ENCODE measurements at places on chromosomes 7 and 10.

GRCh38 chr7:108637049-108637621 is 67.5 kb downstream of the DNAJB9 start:
- no peak for DNase-seq

DNA sequence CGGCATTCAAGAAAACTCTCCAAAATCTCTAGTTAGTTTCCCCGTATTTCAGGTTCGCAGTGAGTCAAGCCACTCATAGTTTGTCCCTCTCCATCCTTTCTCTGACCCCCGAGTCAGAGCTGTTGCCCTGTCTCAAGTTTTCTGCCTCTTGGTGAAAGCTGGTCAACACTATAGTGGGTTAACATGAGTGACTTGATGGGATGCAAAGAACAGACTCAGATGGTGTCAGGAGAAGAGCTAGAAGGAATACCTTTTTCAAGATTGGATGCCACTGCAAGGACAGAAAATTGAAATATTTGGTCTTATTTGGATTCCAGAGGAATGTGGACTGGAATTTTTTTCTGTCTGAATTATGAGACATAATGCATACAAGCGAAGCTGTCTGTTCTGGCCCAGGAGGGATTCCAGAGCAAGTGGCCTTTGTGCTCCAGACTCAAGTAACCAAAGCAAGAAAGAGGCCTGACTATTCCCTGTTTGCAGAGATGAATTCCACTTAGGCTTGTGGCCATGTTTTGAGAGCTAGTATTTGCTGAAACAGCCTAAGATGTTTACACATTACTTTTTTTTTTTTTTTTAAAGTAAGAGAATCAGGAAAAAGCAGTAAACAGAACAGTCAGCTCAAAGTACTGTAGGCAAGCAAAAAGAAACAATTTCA is 67.4 kb downstream of the VWC2 start:
- DNase-seq, result no peak

DNA sequence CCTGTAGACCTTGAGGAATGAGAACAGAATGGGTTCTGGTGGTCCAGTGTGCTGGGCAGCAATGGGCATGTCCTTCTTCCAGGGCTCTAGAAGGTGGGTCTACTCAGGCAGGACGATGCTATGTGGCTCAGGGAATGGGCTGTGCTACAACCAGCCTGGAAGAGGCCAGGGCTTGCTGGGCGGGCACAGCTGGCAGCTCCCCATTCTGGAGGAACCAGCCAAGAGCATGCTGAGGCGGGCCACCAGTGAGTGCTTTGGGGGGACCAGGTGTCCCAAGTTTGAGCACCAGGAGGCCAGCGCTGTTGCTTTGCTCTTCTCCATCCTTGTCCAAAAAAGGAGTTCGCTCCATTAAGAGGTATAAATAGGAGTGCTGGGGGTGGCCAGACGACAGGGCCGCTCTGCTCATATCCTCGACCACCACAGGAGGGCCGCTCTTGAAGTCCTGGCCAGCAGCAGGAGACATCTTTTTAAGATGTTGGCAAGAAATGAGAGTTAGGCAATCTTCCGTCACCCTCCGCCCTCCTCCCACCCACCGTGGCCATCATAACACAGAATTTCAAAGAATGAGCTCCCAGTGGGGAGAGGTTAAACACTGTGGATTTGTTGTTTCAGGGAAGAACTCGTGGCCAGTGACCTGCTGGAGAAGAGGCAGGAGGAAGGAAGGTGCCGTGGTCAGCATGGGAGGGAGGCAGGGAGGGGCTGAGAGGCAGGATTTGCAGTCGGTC is 141.3 kb downstream of the GRK5 start:
- DNase-seq, result peak; percentile 35

GRCh38 chr7:84218681-84219080 is 24.1 kb upstream of the SEMA3A start:
- peak; percentile 61 for DNase-seq

- no peak for DNase-seq
Measured at GRCh38 chr10:65907199-65907712, 1018.6 kb upstream of the LRRTM3 start.

GRCh38 chr7:4888161-4888560 is 4.6 kb upstream of the RADIL start:
- DNase-seq, result no peak

- DNase-seq, result peak; percentile 20
Measured at GRCh38 chr7:96337519-96337918, 15.6 kb upstream of the SLC25A13 start.

DNA sequence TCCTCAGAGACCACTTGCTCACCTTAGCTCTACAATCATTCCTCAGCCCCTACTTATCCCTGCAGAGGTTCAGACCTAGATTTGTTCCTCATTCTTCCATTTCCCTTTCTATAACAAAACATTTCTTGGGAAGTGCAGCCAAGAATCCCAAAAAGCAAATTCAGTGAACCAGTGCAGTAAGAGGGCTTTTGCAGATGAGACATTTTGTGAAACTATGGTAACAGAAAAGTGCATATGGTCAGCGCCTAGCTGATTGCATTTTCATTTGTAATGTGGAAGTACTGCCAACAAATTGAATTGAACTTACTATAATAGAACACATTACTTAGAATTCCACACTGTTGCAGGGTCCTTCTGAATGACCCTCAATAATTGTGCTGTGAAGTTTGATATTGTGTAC is 18.6 kb downstream of the AGMO start:
- DNase-seq, result no peak

GRCh38 chr7:80591654-80592053 is 46.8 kb upstream of the CD36 start:
- DNase-seq, result no peak

DNA sequence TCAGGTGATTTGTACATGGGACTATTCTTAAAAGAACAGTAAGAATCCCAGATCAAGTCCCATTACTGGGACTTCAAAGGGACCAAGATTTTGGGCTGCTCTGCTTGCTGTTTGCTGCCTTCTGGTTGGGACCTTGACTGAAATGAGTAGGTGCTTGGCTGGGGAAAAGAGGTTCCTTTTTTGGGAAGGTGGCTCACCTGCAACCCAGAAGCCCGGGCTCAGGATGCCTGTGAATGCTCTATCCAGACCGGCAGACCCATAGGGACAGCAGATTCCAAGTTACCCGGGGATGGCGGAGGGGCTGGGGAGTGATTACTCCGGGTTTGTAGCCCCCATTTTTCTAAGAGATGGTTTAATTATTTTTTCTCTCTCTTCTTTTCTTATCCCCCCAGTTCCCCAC is 104.0 kb downstream of the CPXM2 start:
- DNase-seq, result no peak

DNA sequence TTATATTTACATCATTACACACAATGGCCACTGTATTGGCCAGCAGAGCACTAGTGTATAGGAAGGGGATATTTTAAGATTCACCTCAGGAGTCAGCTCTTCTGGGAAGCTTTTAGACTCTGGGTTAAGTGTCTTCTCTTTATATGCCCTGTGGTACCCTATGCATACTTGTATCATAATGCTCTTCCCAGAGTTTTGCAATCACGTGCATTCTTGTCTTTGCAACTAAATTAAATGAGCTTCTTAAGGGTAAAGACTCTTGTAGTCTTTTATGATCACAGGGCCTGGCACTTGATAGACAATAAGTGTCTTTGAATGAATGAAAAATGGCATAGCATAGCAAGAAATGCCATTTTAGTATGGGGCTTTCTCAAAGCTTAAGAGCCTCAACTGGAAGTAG is 35.4 kb upstream of the ARMS2 start:
- DNase-seq, result peak; percentile 12

DNA sequence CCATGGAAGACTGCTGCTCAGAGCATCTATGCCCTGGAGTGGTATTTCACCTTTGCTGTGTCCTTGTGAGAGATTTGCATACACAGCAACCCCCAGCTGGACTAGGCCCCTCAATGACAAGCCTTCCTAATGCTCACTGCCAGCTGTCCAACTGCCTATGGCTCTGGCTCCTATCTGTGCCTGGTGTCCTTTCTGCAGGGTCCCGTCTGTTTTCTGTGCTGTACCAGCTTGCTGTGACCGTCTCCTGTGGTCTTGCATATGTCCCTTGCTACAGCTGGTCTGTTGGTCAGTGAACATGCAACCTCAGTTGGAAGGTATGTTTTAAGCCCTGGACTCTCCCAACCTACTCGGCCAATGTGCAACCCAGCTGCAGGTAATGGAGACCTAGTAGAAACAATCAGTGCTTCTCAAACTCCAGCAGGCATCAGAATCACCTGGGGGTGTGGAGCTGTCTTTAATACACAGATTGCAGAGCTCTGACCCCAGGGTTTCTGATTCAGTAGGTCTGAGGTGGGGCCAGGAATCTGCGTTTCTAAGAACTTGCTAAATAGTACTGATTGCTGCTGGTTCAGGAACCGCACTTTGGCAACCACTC is 306.4 kb upstream of the ZNF32 start:
- no peak for DNase-seq

GRCh38 chr10:118820326-118821116 is 65.8 kb upstream of the CACUL1 start:
- no peak for DNase-seq

DNA sequence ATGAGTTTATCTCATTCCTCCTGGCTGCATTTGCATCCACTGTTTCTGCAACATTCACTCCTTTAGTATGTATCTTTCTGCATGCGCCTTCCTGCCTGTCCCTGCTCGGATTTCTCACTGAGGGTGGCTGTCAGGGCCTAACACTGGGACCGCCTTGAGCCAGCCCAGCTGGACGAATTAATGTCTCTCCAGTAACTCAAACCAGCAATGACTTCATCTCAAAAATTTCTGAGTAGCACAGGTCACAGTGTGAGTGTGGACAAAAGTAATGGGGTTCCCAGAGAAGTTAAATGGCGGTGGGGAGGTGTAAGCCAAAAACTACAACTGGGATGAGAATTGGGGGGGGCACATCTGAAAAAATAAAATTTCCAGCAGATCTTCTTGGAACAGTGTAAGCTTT is 444.0 kb upstream of the MGMT start:
- peak; percentile 32 for DNase-seq

DNA sequence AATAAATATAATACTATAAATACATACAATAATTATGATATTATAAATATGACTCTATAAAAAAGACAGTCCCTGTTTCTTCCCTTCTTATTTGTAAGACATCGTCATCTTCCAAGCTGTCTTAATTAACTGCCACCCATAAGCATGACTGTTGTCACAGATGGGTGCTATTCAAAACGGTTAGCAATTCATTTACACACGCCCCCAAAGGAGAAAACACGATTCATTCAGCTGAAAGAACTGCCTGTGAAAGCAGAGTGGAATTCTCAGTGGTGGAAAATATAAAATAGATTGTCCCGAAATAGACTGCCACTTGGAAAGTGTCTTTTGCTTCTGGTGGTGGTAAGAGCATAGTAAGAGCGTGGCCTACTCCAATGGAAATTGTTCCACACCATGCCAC is 48.9 kb upstream of the ELMO1 start:
- no peak for DNase-seq

DNA sequence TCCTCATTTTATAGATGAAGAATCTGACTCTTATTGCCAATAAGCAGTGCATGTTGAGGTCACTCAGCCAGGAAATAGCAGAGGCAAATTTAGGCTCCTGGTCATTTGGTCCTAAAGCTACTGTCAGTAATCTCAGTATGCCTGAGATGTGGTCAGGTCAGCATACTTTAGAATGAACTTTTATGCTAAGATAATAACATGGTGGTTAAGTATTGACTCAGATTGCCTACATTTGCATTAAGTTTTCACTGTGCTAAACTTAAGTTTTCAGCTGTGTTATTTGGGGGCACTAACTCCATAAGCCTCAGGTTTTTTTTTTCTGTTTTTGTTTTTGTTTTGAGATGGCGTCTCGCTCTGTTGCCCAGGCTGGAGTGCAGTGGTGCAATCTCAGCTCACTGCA is 35.9 kb upstream of the CCSER2 start:
- DNase-seq, result no peak

DNA sequence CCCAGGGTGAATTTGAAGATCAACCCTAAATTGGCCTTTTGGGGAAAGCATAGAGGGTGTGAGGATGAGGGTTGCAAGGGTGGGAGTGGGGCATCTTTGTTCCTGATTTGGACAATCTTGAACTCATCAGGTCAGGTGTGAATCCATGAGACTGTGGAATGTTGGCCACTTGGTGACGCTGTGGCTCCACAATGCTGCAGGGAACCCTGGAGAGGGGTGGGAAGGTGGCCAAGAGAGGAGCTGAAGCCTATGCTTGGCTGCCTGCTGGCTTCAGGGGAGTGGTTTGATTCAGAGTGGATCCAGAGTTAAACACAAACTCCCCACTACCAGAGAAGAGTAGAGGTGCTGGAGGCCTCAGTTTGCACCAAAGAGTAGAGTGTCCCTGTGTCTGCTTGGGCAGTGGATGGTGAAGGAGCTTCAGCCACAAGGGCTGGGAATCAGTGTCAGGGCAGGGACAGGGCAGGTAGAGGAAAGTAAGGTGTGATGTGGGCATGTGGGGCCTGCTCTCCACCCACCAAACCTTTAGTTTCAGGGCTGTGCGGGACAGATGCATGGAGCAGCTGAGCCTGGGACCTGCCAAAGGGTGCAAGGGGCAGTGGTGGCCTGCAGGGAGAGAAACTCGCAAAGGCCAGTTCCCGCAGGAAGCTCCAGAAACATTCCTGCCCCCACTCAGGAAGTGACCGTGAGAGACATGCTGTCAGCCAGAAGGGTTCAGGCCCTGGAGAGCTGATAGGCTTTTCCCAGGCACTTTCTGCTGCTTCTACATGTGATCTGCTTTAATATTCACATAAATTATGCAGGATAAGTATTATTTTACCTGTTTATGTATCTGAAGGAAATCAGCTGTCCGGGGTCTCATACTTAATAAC is 81.0 kb upstream of the PRSS58 start:
- no peak for DNase-seq

GRCh38 chr7:101545441-101546190 is 83.5 kb downstream of the MYL10 start:
- no peak for DNase-seq

- DNase-seq, result no peak
Measured at GRCh38 chr10:86862373-86862772, 95.0 kb downstream of the MMRN2 start.

GRCh38 chr7:19051767-19052375 is 65.6 kb downstream of the TWIST1 start:
- peak; percentile 10 for DNase-seq

Measured in fibroblast of upper back skin (primary cell).